ENCODE measurements at places on chromosomes 4 and X.
A peak's percentile ranks its signal among the peaks of the same experiment; 100 is the strongest.

DNA sequence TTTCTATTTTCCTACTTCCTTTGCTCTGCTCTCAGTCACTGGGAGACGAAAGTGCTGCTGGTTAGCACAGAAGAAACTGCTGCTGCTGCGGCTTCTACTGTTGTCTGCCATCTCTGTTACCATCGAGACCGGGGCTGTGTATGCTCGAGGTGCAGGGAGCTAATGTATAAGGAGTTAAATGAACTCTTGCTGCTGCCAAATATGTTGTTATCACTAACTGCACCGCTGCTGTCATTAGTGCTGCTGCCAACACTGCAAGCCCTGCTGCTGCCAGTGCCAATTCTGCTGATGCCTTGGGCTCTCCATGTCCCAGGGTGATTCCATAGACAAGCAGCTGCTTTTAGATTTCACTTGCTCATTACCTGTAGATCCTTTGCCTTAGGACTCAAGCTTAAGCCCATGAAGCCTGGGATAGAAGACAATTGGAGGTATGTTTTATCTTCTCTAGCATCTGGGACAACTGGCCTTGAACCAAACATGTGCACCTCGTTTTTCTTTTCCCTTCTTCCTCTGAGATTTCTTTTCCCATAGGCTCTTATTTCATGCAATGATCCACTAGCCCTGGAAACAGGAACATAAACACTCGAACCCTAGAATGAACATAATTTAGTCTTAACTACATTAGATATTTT is 107.8 kb downstream of the CCSER1 start:
- DNase-seq = peak; percentile 76

DNA sequence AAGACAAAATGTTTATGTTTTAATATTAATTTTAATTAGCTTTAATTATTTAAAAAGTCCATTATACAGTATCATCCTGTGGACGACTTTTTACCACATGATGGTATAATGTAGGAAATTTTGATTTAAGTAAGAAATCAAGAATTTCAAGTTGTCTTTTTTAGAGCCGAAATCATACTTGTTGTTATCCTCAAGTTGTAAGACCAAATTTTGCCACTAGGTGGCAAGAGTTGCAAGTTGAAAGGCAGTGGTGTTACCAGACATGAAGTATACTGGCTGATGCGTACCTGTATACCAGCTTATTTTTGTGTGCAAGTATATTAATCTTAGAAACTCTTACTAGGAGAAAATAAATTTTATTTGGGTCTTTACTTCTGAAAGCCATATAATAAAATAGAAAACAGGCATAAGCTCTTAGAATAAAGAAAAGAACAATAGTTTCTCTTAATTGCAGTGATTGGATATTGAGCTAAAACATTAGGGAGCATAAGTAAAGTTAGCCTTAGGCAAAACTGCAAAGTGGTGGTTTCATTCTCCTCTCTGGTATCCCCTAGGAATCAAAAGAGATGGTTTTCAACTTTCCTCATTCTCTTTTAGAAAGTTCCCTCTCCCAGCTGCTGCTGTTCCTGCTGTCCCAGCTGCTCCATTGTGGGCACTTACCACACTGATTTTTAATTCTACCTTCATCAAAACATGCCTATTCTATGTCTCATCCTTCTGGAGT is 118.0 kb upstream of the WDFY3 start:
- DNase-seq = peak; percentile 93

DNA sequence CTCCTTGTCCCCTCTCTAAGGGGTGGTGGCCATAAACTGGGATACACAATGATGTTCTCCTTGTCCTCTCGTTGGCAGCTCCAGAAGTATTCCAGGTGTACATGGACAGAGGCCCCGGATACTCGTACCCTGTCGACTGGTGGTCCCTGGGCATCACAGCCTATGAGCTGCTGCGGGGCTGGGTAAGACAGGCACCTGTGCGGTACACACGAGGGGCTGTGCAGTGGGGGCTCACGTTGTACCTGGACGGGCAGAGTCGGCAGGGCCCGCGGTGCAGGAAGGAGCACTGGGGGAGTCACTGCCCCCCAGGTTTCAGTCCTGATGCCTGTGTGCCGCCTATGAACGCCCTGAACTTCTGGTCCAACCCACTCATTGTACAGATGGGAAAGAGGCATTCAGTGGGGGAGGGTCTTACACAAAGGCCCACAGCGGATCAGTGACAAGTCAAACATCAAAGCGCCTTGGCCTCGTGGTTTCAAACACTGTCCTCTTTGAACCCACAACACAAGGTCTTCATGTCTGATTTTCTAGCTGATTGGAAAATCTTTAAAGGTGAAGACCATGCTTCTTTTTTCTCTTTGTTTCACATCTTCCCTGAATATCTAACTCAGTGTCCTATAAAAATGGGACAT is 261.6 kb downstream of the EVC2 start:
- DNase-seq = no peak

DNA sequence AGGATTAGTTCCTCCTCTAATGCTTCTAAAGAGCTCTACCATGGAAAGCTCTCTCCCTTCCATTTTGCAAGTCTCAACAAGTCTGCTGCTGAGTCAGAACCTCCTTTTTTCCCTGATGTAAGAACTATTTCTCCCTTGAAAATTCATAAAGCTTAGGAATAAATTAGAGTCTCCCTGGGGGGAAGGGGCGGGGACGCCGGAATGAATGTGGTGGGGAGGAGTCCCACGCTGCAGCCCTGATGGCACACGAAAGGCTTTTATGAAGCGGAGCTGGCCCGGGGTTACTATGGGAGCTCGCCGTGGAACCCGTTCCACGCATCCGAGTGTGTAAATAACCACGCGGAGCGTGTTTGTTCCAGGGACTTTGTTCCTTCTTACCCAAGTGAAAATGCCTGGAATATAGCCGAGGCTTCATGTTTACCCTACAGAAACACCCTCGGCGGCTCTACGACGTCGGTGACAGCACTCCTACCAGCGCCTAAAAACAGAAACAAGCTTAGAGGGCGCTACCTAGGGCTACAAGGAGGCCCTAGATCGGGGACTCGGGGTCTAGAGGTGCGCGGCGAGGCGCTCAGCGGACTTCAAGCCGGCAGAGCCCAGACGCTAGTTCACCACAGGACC is 923 bp upstream of the CPEB2 start:
- peak; percentile 92 for DNase-seq

DNA sequence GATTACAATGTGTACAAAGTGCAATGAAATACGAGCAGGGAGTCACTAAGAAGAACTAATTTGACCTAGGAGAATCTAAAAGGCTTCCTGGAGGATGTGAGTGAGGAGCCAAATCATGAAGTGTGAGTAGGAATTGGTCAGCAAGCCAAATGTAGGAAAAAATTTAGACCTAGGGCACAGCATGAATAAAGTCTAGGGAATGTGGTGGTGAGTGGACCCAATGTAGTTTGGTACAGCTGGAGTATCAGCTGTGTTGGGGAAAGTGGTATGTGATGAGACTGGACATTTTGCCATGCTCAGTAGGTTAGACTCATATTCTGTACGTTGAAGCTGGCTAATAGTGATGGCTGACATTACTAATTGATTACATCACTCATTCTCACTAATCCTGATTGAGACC is 191.0 kb downstream of the AFF2 start:
- no peak for DNase-seq

DNA sequence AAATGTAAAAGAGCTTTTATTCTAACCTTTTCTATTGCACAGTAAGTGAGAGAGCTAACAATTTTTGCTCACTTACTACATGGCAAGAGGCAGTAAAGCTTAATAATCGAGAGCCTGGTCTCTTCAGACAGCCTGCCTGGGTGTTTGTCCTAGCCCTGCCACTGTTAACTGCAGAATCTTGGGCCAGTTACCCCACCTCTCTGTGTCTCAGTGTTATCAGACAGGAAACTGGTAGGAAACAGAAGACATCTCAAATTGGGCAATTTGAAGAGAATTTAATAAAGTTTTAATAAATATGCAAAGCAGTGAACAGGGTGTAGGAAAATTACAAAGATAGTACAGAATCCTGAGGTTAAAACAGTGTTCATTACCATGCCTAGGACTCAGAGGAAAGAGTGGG is 13.4 kb downstream of the STAP1 start:
- DNase-seq = no peak

GRCh38 chr4:20075248-20075871 is 176.3 kb upstream of the SLIT2 start:
- DNase-seq = no peak

- DNase-seq = peak; percentile 9
These were observed 27.0 kb downstream of the EIF2S3 start for GRCh38 chrX:24081661-24082154.

DNA sequence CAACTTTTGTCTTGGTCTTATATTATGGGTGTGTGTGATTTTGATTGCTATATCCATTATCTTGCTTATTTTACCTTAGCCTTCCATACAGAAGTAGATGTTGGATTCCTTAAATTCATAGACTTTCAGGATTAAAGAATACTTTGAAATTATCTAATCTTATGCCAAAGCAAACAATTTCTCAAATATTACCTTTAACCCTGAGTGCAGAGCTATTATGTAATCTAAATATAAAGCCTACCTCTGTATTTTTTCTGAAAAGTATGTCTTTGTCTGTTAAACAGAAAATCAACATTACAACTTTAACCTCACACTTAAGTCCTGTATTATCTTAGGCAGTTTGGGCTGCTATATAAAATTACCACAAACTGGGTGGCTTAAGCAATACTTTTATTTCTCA is 782.5 kb downstream of the STIM2 start:
- no peak for DNase-seq

- peak; percentile 6 for DNase-seq
These were observed 220.0 kb upstream of the JADE1 start for GRCh38 chr4:128589384-128589965.

GRCh38 chr4:84366161-84366560 is 132.9 kb downstream of the NKX6-1 start:
- DNase-seq = peak; percentile 74

DNA sequence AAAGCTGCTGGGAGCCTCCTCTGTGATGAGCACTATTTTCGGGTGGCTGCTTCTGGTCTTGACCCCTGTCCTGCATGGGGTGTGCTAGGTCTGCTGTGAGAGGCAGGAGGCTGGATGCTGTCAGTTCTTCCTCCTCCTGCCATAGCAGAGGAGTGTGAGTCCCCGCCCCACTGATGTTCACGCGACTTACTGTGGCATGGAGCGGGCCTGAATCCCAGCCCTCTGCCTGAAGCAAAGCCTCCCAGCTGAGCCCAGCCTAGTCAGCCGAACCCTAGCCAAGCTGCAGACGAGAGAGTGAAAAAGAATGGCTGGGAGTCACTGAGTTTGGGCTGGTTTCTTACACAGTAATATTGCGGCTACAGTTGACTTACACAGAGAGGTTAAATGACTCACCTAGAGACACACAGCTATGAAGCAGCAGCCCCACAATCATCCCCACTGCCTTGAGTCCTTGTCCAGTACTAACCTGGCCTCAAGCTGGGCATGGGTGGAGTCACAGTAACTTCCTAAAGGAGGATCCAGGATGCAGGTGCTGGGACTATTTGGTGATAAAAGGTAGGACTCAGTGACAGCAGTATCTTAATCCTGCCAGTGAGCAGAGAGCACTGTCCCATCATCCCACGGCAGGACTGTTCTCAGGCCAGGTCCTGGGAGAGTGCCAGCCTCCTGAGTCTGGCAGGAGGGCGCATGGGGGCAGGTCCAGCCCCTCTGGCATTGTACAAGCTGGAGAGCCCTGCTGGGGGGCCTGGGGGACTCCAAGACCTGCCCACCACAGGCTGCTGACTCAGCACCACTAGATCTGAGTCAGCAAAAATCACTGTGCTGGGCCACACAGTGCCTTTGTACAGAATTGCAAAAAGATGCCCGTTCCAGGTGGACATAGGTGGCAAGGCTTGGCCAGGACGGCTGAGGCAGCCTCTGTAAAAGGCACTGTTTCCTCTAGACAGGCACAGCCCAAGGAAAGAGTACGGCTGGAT is 60.4 kb upstream of the CRMP1 start:
- no peak for DNase-seq

DNA sequence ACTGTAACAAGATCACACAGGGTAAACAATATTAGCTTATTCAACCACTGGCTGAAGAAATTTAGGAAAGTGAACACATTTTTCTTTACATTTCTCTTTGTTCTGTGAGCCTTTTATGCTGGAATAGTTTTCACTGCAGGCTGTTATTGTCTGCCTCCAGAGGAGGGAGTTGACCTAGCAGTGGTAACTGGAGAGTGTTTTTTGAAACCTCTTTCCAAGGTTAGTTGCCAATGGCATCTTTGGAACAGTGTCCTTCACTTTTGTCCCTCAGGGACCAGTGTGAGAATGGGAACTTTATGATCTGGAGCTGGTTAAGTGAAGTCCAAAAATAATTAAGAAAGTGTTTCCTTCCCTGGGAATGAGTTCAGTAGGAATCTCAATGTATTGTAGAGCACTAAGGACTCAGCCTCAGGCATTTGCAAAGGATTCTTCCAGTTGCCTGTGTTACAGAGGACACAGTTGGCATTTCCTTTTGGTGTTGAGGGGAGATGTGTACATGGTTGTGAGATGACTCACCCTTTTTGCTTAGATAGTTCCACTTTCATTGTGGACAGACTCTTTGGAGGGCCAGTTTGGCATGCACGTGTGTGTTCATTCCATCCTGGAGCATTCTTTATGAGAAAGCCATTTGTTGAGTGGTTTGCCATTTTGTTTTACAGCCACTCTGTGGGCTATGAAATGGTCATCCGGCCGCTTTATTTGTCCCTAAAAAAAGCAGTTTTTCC is 61.3 kb downstream of the AR start:
- DNase-seq = no peak

GRCh38 chr4:137638934-137639333 is 106.6 kb upstream of the PCDH18 start:
- DNase-seq = no peak

- no peak for DNase-seq
These were observed 67.6 kb downstream of the FAM184B start for GRCh38 chr4:17713779-17714178.

- DNase-seq = no peak
These were observed 10.4 kb upstream of the PPP3CA start for GRCh38 chr4:101357751-101358150.

- peak; percentile 54 for DNase-seq
These were observed 328.6 kb upstream of the ARX start for GRCh38 chrX:25344161-25344936.

DNA sequence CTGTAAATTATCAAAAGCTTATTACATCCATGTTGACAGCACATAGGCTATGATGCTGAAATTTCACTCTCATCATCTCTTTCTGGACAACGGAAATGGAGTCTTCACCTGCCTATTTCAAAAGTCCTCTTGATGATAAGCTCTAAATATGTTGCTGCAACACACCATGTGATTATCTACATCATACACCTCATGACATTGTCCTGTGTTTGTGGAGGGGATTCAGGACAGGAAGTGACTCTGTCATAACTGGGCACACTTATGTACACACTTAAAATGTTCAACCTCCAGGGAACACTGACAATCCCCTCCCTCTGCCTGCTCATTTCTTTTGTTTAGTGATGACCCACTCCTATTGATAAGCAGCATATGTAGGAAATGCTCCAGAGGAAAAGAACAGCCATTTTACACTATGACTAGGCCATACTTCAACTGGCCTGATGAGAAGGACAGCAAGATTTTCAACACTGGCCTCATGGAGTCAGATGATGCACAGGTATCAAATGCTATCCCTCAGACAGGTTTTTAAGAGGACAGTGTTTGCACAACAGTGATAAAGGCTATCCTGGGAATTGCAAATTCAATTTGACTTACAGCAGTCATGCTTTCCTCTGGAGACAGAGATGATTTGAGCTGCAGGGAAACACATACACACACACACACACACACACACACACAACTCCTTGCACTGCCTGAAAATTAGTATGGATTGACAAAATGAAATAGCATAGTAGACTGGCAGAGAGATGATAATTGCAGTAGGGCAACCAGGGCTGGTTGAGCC is 163.3 kb upstream of the RASGEF1B start:
- DNase-seq = peak; percentile 15

- DNase-seq = no peak
These were observed 32.7 kb upstream of the JADE1 start for GRCh38 chr4:128776794-128777216.
